ENCODE measurements at places on chromosomes 5 and 9.
A peak's percentile ranks its signal among the peaks of the same experiment; 100 is the strongest.

DNA sequence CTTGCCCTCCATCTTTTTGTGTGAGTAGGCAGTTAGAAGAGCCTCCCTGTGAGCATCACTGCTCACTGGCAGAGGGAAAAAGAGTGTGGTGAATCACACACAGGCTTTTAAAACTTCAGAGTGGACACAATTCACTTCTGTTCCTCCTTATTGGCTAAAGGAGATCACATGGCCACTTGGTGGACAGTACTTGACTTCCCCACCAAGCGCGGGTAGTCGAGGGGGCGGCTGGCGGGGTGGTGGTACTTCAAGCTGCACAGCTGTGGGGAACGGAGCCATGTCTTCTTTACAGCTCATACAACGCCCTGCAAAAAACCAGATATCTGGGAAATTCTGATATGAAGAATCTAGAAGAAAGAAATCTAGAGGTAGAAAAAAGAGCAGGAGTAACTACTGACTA, 95.4 kb downstream of the PAM start:
- DNase-seq = no peak

GRCh38 chr9:105206496-105206820, 38.0 kb upstream of the SLC44A1 start:
- no peak for DNase-seq

GRCh38 chr5:146068206-146068605, 37.2 kb downstream of the PLAC8L1 start:
- DNase-seq = no peak

DNA sequence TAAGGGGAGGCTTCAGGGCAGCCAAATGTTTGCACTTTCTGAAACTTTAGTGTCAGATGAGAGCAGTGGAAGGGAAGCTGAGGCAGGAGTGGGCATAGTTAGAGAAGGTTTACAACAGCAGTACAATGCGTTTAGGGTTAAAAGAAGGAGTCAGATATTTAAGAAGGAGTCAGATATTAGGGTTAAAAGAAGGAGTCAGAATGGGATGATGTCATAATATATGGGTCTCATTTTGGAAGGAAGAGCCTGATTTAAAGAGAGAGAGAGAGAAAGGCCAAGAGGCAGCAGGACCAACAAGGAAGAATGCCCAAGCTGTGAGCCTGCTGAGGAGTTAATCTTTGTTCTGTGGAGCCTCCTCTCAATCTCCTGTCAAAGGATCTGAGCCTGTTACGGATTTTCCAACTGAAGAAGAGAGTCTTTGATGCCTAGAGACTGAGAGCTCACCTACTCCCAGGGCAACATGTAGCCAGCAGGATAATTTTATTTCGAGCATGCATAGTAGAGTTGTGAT, 9.5 kb downstream of the ISL1 start:
- no peak for DNase-seq

GRCh38 chr9:37935096-37935495, 31.2 kb upstream of the SLC25A51 start:
- no peak for DNase-seq

DNA sequence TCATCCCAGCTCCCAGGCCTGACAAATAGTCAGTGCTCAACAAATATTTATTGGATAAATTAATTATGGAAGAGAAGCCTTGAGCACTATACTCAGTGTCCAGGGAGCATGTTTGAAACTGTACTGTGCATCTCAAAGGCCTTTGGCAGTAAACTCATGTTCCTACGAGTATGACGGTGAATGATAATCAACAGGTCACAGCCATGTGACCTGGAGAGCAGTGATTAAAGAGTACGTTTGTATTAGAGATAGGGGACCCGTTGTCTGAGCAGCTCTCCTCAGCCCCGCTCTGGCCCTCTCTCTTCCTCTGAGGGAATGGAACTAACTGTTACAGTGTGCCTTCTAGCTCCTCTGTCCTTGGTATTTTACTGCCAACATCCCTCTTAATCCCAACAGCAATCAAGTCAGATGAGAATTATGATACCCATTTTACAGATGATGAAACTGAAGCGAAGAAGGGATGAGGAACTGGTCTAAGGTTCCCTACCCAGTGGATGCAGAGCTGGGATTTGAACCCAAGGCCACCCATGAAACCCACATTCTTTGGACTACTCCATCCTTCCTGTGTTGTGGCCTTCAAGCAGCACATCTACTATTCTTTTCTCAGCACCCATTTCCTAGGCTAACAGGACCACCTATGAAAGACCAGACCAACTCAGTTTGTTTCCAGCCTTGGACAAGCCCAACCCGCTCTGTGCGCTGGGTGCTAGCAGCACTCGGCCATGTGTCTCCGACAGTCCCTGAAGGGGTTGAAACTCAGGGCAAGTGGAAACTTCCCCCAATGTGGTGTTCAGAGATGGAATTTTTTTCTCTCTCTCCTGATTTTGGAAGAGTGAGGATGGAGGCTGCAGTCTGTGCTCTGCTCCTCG, 34.9 kb downstream of the SPRY4 start:
- no peak for DNase-seq

- no peak for DNase-seq
Observed at GRCh38 chr9:88460587-88461332, 72.5 kb downstream of the SPIN1 start.

DNA sequence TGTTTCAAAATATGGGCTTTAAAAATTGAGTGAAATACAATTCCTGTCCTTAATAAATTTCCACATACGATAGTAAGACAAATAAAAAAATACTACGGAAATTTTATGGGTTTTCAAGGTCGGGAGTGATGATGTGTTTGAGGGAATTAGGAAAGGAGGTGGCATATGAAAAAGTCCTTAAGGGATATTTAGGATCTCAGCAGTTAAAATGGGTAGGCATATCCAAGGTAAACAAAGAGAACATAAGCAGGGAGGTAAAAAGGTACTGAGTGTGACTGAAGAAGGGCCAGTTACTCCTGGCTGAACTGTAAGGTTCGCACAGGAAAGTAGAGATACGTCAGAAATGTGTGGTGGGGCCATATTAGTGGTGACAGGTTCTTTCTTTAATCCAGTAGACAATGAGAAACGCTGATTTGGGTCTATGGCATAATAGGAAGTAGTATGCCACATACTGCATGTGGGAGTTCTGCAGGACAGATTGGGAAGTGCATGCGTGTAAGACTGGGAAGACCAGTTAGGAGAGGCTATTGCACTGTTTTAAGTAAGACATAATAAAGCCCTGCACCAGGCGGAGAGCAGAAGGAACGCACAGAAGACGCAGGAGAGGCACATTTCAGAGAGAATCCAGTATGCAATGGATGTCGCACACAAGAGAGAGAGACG, 937 bp upstream of the HMGCR start:
- peak; percentile 58 for DNase-seq

- no peak for DNase-seq
Observed at GRCh38 chr9:5095795-5096194, 89.6 kb downstream of the INSL6 start.

- DNase-seq = no peak
Observed at GRCh38 chr9:124003636-124004349, 7.8 kb upstream of the LHX2 start.

DNA sequence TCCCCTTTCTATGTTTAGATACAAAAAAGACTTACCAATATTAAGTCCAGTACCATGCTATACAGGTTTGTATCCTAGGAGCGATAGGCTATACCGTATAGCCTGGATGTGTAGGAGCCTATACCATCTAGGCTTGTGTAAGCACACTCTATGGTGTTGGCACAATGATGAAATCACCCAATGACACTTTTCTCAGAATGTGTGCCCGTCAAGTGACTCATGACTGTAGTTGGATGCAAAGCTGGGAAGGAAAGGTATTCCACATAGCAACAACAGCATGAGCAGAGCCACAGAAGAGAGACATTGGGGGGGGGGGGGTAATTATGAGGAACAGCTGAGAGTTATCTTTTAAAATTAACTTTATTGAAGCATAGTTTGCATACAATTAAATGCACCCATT, 63.2 kb downstream of the TTLL11 start:
- DNase-seq = no peak

DNA sequence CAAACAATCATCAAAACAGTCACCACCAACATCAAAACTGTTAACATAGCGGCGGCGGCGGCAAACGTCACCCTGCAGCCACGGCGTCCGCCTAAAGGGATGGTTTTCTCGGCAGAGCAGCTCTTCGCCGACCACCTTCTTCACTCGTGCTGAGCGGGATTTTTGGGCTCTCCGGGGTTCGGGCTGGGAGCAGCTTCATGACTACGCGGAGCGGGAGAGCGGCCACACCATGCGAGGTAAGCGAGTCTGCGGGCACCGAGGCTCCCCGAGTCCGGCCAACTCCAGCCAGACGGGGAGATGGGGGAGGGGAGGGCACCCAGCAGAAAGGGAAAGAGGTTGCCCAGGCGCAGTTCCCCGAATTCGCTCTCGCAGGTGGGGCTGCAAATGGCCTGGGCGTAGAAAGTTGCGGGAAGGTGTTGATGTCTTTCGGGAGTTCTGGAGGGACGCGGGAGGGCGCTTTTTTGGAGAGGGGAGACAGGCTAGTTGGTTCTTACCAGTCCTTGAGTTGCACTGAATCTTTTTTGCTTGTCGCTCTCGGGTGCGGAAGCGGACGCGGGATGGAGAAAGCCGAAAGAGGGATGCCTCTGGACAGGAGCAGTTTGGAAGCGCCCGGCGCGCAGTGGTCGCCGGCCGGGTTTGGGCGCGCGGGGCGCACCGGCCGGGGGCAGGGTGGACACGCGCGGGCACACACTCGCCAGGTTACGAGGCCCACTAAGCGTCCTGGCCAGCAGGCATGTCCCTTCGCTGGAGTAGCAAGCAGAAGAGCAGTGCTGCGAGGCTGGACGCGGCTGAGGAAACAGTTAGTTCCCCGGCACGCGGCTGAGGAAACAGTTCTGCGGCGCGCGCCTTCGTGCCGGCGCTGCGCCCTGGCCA, 849 bp downstream of the RORB start:
- DNase-seq = no peak

DNA sequence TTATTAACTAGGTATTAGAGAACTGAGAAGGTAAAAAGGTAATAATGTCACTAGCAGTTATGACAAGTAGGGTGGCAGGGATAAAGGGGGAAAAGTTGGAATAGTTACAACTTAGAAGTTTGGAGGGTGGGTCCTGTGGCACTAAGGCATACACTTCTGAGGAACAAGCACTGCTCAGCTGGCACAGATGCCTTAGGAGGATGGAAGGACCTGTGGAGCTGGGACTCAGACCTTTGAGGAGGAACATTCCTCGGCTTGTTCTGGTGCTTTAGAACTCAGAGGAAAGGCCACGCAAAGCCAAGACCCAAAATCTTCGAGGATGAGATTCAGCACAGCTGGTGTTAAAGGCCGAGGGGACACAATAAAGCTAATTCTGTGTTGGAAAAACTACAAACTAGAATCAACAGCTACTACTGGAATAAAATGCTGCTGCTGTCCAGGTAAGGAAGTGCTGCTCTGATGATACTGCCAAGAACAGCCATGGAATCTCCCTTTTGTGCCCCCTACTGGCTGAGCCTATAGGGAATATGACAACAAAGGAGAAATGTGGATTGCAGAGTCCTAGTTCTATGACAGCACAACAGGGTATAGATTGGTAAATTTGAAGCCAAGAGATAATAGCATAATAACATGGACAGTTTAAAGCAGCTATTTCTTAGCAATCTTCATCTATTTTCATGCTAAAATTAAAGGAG, 126.7 kb downstream of the SLC25A46 start:
- DNase-seq = no peak

DNA sequence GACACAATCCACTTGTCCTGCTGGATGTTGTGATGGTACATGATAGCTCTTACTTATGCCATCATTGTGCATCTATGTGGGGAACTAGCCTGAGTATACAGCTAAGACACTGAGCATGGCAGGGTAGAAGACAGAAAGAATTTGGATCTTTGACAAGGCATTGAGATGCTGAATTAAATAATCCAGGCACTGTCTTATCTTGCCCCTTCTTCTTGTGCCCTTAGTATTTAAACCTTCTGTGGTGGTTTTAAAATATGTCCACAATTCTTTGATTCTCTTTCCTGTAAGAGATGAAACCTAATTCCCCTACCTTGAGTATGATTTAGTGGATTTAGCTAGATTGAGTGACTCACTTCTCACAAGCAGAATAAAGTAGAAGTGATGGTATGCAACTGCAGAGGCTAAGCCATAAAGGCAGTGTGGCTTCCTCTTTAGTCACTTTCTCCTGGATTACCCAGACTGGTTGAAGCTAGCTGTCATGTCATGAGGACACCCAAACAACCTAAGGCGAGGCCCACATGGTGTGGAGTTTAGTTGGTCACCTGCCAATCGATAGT, 174.0 kb upstream of the NREP start:
- no peak for DNase-seq

DNA sequence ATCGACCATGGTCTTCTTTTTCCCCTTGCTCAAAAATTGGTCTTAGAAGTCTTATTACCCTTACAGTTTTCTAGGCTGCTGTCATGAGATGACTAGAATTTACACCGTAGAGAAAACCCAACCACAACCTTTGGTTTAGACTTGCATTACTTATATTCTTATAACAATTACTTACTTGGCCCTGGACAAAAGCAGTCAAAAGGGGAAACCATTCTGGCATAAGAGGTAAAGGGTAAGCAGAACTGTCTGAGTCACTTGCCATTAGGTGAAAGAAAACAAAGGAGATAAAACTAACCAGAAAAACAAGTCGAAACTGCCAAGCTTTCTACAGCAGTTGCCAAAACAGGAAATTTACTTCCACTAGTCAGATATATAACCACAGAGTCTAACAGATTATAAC, 17.9 kb downstream of the TMEM245 start:
- DNase-seq = no peak

- no peak for DNase-seq
Observed at GRCh38 chr5:150301170-150301505, 1.6 kb downstream of the ARSI start.

DNA sequence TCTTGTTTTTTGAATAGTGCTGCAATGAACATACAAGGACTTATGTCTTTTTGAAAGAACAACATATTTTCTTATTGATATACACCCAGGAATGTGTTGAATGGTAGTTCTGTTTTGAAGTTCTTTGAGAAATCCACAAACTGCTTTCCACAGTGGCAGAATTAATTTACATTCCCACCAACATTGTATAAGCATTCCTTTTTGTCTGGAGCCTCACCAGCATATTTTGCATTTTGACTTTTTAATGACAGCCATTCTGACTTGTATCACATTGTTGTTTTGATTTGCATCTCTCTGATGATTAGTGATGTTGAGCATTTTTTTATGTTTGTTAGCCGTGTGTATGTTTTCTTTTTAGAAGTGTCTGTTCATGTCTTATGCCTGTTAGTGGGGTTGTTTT, 524.9 kb downstream of the SEMA5A start:
- DNase-seq = no peak

DNA sequence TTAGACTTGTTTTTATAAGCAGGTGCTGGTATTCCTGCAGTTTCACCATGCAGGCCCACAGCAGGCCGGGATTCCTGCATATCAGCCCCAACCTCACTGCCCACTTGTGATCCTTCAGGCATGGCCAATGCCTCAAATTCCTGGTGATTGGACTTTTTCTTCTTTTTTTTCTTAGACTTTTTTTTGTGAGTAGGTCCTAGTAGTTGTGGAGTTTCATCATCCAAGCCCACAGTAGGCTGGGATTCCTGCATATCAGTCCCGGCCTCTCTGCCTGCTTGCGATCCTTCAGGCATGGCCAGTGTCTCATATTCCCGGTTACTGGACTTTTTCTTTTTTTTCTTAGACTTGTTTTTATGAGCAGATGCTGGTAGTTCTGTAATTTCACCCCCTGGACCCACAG, 4.8 kb downstream of the TTF1 start:
- DNase-seq = no peak

GRCh38 chr5:155094455-155094854, 80.9 kb downstream of the KIF4B start:
- no peak for DNase-seq

GRCh38 chr5:152813526-152813925, 408.4 kb upstream of the NMUR2 start:
- no peak for DNase-seq

- DNase-seq = peak; percentile 48
Observed at GRCh38 chr9:130770679-130771442, 64.2 kb upstream of the ABL1 start.
